ENCODE measurements at places on chromosomes 7 and 10.

- no peak for DNase-seq
Observed at GRCh38 chr7:86911659-86912058, 147.8 kb downstream of the ELAPOR2 start.

- DNase-seq: no peak
Observed at GRCh38 chr7:106779877-106780276, 85.2 kb upstream of the PIK3CG start.

DNA sequence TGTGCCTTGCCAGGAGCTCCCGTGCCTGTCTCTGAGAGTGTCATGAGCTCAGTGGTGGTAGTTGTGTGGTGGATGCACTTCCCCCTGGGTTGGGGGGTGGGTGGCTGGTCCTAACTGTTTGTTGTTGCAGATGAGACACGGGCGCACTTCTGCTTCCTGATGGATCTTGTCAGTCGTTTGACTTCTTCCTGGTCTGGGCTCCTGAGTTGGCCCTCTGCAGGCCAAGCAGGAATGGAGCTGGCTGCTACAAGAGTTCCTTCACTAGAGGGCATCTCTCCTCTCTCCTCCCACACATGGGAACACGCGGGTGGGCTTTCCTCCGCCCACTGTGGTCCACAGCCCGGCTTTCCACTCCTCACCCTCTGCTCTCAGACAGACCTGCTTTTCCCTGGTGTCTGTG is 82.0 kb downstream of the BMS1 start:
- DNase-seq: no peak

GRCh38 chr7:144548556-144548955 is 145.1 kb upstream of the NOBOX start:
- no peak for DNase-seq

GRCh38 chr10:46227936-46228562 is 58.7 kb upstream of the ANTXRL start:
- DNase-seq: no peak

All from putamen (tissue), 1 donor.